ENCODE measurements at places on chromosomes 7 and 10.

DNA sequence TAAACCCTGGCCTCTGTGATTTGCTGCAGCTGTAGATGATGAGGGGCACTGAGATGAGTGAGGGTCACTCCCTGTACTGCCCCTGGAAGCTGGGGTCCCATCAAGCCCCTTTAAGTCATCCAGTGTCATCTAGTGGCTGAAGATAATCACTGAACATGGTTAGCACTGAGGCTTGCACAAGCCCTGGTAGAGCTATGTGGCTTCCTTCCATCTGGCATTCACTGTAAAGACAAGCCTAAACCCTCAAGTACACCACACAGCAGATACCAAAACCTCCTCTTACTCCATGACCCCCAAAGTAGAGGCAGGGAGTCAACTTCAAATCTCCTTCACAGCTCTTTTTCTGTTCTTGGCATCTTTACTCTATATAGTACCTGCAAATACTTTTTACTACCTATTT, 72.7 kb upstream of the MRLN start:
- no peak for DNase-seq

GRCh38 chr7:155660059-155660757, 15.7 kb downstream of the RBM33 start:
- no peak for DNase-seq

- DNase-seq = no peak
These were observed 229.5 kb downstream of the PTEN start for GRCh38 chr10:88092973-88093372.

GRCh38 chr7:136030330-136030729, 53.2 kb upstream of the MTPN start:
- DNase-seq = no peak

- DNase-seq = no peak
These were observed 16.0 kb upstream of the FAM20C start for GRCh38 chr7:176381-176780.

DNA sequence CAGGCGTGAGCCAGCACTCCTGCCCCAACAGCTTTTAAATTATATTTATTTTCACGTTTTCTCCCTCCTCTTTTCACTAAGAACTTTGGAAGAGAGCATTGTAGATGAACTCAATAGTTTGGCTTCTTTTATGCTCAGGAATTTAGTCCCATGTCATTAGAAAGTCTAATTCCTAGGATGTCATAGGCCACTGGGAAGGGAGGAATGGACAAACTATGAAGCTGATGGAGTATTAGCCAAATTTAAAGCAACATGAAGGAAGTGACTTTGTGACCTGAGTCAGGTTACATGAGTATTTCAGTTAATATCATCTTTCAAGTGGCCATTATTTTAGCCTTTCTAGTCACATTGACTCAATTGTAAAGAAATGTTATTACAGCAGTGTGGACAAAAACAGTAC, 18.0 kb upstream of the OPN4 start:
- no peak for DNase-seq

GRCh38 chr7:106252568-106252967, 32.2 kb downstream of the NAMPT start:
- DNase-seq = no peak

DNA sequence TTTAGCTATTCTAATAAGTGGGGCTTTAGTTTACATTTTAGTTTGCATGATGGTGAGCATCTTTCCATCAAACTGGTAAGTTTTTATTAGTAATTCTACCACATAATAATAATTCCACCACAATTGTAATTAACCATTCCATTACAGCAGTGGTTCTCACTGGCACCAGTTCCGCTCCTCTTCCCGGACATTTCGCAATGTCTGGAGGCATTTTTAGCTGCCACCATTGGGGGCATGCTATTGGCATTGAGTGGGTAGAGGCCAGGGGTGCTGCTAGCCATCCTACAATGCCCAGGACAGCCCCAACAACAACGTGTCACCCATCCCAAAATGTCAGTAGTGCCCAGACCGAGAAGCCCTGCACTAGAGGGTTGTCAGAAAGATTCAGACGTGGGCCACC, 31.4 kb downstream of the ADRB1 start:
- no peak for DNase-seq

DNA sequence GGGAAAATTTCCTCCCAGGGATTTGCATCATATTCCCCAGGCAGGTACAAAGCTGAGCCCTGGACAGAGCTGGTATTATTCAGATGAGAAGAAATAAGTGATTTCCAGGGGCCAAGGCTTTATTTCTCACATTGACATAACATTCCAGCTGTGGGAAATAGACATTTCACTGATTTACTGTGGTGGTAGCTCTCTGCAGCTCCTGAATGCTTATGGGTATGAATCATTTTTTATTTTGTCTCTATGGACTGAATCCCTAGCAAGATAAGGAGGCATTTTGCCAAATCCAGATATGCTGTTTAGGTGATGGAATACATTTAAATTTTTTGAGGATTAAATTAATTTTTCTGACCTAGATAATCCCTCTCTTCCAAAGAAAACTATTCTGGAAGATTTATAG, 97.9 kb downstream of the MTPN start:
- DNase-seq = no peak

- no peak for DNase-seq
These were observed 75.1 kb downstream of the CRPPA start for GRCh38 chr7:16345979-16346958.

DNA sequence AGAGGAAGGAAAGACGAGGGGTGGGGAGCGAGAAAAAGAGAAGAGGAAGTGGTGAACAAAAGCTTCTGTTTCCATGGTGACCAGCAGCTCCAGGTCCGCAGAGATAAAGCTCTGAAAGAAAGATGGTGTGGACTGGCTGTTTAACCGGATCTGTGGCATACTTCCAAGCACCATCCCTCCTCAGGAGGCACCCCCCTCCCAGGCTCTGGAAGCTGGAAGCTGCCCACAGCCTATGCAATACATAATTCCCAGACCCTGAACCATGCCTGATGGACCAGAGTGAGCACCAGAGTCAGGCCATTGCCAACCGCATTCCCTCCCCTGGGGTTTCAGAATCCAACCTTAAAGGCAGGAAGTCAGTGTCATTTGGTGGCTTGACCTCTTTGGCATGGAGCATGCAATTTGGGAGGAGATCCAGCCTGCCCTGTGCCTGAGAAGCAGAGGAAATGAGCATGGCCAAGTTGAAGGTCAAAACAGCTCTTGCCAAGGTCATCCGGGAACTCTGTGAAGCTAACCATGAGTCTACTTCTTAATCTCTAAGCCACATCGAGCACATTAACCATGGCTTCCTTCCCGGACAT, 22.2 kb upstream of the CPXM2 start:
- no peak for DNase-seq

- DNase-seq = no peak
These were observed 66.1 kb downstream of the RBM33 start for GRCh38 chr7:155710530-155710929.

DNA sequence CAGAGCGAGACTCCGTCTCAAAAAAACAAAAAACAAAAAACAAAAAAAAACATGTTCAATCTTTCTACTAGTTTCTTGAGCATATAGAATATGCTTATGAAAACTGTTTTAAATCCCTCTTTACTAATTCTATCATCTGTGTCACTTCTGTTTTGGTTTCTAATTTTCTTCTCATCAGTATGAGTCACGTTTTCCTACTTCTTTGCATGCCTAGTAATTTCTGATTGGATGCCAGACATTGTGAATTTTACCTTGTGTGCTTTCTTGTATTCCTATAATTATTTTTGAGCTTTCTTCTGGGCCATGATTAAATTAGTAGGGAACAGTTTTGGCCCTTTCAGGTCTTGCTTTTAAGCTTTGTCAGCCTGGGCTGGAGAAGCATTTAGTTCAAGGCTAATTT, 9.9 kb downstream of the MICU1 start:
- no peak for DNase-seq

- no peak for DNase-seq
These were observed 155.7 kb downstream of the CUX1 start for GRCh38 chr7:101973130-101973529.

All from activated CD4-positive, CD25-positive, alpha-beta regulatory T cell treated with anti-CD3 and anti-CD28 coated beads, Interleukin-2, amount 50 U/mL, for 72 hours (primary cell).